ENCODE measurements at places on chromosomes 5 and 9.

- DNase-seq: no peak
Measured at GRCh38 chr9:121725008-121725775, 73.8 kb downstream of the DAB2IP start.

- DNase-seq: no peak
Measured at GRCh38 chr5:44708602-44709001, 100.1 kb upstream of the MRPS30 start.

- no peak for DNase-seq
Measured at GRCh38 chr5:36683821-36684434, 77.5 kb downstream of the SLC1A3 start.

DNA sequence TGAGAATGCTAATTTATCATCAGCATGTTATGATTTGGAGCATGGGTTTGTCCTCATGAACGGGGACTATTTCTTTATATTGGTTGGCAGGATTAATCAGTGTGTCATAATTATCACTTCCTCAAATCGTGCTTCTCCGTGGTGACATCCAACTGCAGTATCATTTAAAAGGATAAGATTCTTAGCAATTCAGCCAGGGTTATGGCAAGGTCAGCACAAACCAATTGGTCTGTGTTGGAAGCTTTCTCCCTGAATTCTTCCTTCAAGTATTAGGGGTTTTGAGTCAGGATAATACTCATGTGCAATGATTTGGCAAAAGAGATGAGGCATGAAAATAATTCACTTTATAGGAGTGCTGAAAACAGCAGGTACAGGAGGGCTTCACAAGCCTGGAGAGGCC lies 5.5 kb upstream of the CAMLG start:
- no peak for DNase-seq

- DNase-seq: no peak
Measured at GRCh38 chr5:81212211-81212751, 20.8 kb upstream of the CKMT2 start.

DNA sequence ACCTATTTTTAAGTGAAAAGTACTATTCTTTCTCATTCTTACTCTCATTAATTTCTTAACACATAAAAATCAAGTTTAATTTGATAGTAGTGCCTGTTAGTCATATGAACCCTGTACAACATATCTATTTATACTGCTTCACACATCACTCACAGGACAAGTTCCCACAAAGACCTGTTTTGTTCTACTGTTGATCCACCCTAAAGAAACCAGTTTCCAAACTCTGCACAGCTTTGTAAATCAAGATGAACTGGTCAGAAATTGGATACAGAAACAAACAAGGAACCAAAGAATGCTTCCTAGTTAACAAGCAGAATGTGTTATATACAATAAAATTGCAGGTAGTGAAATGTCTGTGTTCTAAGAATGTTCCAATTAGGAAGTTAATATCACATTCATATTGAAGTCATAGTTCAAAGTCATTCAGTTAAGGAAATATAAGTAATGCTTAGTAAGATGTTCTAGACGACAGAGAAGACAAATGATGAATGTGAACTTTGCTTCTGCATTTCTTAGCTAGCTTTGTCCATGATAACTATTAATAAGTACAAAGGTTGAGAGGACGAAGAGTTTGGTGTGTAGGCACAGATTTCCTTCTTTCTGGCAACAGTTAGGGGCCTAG lies 33.4 kb downstream of the C9orf85 start:
- DNase-seq: no peak

- no peak for DNase-seq
Measured at GRCh38 chr5:89301321-89302025, 418.5 kb upstream of the MEF2C start.

GRCh38 chr5:160054831-160055230 lies 45.9 kb downstream of the TTC1 start:
- no peak for DNase-seq

- no peak for DNase-seq
Measured at GRCh38 chr5:1298723-1299510, 4.0 kb upstream of the TERT start.

GRCh38 chr5:134638760-134639201 lies 6.2 kb upstream of the SAR1B start:
- no peak for DNase-seq

- no peak for DNase-seq
Measured at GRCh38 chr5:130532786-130533185, 628.5 kb downstream of the CHSY3 start.

DNA sequence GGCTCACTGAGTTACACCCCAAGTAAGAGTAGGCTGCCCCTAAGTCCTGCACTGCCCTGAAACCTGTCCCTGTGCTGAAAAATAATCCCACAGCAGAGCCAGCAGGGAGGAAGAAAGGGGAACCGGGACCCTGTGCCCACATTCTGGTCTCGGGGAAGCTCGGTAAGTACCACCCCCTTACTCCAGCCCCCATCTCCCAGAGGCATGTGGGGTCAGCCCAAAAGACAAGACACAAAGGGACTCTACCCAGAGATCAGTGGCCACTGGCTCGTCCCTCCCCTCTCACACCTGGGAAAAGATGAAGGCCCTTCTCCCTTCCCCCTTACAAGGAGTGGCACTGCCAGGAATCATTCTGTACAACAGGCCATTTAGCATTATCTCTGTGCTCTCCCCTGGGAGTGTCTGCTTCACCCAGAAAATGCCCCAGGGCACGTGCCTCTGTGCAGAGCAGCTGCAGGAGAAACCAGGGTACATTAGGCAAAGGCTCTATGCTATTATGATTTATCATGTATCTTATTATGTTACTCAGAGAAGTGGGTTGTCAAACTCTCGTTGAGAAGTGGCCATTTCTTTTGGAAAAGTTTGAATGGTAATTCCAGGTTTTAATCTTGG lies 71.3 kb downstream of the NDFIP1 start:
- DNase-seq: no peak

GRCh38 chr5:110458313-110458712 lies 268.2 kb downstream of the TMEM232 start:
- no peak for DNase-seq

- no peak for DNase-seq
Measured at GRCh38 chr5:75558981-75559632, 47.4 kb downstream of the POLK start.

- no peak for DNase-seq
Measured at GRCh38 chr9:108830272-108830671, 25.5 kb downstream of the ACTL7B start.

DNA sequence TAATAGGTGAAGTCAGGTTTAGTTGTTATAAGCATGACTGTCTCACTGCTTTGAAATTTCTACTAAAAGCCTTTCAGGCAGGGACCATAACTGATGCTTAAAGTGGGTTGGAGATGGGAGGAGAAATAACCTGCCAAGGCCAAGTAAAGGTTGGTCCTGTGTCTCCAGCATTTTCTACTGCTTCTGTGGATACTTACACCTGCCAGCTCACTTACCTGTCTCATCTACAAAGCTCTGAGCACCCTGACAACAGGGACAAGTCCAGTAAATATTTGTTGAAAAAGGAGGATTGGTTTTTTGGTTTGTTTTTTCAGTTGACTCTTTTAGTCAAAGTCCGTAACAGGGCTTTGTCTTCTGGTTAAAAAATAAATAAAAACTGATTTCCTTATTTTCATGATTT lies 38.6 kb downstream of the GRAMD2B start:
- no peak for DNase-seq

DNA sequence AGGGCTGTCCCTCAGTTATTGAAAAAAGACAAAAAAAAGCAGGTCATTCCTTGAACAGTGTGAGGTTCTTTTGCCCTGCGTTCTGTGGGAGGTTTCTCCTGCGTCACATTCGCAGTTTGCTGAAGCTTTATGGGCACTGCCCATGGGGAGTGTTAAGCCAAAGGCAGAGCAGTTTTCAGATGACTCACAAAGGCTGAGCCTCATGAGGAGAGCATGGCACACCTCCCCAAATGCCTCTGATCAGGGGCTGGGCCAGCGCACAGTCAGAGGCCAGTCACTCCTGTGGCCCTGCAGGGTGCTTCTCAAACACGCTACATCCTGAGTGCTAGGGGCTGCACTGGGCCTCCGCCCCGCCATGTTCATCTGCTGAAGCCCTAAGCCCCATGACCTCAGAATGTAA lies 38.4 kb downstream of the IRX1 start:
- DNase-seq: no peak

- no peak for DNase-seq
Measured at GRCh38 chr9:124549016-124549415, 41.8 kb upstream of the NR5A1 start.

DNA sequence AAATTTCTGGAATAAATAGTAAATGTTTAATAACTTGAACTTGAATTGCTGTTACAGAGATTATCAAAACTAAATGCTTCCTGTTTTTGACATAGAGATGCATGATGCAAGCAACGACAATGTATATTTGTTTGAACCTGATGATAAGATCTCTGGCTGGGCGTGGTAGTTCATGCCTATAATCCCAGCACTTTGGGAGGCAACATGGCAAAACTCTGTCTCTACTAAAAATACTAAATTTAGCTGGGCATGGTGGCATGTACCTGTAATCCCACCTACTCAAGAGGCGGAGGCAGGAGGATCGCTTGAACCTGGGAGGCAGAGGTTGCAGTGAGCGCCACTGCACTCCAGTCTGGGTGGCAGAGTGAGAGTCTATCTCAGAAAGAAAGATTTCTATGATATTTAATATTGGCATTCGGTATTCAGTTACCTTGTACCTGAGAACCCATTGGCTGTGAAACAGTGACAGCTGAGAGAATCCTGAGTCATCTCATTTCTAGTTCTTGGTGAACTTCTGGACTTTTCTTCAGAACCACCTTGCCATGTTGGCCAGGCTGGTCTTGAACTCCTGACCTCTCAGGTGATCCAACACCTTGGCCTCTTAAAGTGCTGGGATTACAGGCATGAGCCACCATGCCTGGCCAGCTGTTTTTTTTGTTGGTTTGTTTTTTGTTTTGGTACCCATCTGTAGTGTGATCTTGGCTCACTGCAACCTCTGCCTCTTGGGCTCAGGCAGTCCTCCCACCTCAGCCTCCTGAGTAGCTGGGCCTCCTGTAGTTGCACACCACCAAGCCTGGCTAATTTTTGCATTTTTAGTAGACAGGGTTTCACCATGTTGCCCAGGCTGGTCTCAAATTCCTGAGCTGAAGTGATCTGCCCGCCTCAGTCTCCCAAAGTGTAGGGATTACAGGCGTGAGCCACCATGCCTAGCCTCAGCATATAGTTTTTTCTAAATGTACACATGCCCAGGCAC lies 10.0 kb upstream of the FGF18 start:
- DNase-seq: no peak

DNA sequence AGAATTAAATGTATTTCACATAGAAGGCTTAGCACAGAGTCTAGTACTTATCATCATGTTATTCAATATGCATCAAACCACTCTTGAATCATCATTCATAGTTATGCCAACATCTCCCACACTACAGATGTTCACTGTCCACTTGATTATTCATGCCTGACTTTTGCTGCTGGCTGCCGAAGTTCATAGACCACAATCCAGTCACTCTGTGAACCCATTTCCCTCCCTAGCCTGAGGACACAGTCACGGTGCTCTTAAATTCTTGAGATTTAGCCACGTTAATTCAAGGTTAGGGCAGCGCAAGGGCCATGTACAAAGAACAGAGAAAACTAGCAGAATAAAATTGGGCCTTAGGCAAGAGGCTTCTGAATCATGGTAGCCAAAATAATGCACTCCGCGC lies 32.4 kb downstream of the ABCA1 start:
- DNase-seq: no peak

- DNase-seq: no peak
Measured at GRCh38 chr9:36169708-36170107, 520 bp downstream of the CCIN start.

DNA sequence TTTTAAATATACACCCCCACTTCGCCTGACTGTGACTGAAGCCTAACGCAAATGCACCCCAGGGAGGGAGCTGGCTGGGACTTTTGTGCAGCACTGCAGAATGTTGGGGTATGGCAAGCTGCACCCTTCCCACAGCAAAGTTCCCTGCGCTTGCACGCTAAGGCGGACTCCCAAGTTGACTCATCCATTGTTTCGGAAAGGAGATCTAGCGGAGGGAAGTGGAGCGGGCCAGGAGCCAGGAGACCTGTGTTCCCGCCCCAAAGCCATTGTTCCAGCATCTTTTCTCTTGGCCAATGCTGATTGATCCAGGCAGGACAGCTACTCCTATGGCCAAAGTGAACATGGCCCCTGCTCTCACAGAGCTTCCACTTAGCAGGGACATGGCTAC lies 202.9 kb downstream of the AOPEP start:
- no peak for DNase-seq

- DNase-seq: no peak
Measured at GRCh38 chr9:94760660-94761059, 34.2 kb downstream of the AOPEP start.

- no peak for DNase-seq
Measured at GRCh38 chr5:74390822-74391221, 249.7 kb downstream of the ENC1 start.

DNA sequence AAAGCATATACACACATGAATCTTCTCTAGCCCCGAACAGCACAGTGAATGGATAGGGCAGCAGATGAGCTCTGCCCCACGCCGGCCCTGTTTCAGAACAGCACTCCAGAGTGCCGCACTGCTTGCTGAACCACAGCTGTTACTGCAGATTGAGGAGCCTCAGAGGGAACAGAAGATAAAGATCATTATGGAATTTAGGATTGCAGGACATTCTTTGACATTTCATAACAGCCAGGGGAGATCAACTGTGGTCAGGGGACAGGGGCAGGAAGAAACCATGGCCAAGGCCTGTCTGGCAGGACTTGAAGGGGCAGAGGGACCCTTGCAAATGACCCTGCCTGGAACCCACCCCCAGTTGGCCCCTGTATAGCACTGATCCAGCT lies 20.6 kb downstream of the IRF1 start:
- no peak for DNase-seq

DNA sequence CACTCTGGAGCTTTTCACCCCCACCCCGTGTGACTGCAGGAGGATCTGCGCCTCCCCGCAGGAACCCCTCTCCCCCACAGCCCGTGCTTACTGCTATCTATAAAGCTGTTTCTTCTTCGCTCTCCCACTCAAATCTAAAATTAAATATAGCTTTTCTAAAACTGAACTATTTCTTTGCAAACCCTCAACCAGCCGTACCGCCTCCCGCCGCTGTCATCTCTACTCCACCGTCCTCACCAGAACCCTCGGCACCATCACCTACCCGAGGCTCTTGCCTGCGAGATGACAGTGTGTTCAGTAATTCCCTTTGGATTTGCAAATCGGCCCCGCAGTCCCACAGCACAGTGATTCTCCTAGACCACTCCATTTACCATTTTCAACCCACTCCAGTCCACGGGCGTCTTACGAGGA lies 13.6 kb downstream of the LPCAT1 start:
- DNase-seq: no peak

DNA sequence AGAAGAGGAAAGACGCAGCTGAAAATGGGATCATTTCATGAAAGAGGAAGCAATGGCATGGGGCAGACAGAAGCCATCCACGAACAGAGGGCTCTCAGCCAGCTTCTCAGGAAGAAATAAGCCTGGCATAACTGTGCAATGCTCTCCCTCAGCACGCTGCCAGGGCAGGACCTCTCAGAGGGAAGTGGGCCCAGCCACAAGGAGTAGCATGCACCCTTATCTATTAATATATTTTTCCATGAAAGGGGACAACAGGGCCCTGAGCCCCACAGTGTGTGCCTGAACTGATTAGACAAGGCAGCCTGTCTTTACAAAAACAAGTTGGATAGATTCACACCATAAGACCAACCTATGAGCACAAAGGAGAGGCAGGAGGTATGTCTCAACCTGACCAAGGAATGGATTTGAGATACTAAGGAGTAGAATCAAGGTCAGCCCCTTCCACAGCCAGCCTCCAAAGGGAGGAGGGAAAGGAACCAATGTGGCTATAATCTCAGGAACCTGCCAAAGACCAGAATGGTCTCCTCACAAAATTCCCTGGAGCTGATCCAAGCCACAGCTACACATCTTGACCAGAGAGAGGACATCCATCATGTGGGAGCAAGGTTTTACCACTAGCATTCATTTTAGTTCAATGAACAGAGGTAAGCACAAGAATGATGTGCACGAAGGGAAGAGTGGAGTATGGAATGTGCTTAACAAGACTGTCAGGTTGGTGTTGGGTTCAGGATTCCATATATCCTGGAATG lies 154.8 kb downstream of the SIL1 start:
- no peak for DNase-seq
